HCT116 (cell line): ENCODE measurements at places on chromosomes 5 and 9.

DNA sequence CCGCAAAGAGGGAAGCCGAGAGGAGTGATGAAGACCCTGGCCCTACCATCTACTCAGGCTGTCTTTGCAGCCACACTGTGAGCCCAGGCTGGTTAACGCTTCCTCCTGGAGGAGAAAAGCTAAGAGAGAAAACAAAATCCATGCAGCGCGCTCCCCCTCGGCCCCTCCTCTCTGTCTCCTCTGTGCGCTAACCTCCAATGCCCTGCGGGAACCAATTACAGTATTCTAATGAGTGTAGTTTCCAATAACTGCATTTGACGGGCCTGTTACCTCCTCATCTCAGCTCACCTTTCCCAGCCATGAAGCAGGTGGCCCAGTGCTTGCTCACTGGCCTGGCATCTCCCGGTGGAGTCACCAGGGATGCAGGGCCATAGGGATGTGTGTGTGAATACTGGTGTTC lies 565.5 kb downstream of the EBF1 start:
- H3K4me3 ChIP-seq, result no peak overlapping the region
- no peaks in the 10 kb centered on the region for H3K36me3 ChIP-seq
- peaks cover 19% of the 10 kb centered on the region for H3K27me3 ChIP-seq
- H3K27ac ChIP-seq, result no peak overlapping the region

DNA sequence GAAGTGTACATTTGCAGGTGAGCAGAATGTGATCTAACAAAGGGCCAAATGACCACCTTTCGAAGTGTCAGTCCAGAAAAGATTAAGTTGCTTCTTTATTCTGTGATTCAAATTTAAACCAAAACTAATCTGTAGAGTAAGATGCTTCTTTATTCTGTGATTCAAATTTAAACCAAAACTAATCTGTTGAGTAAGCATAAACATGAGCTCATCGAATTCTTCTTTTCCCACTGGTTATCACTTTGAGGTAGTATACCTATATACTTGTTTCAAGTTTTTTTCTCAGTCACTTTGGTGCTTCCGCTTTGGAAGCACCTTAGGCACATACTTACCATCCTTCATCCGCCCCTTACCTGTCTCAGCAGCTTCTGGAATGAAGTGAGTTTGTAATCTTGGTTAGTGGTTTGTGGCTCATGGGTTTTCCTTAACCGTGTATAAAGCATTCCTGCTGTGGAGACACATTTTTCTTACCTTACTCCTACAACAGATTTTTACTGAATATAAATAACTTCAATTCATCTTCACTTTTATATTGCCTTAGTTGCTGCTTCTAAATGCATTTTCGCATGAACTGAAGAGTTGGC lies 40.7 kb upstream of the CTXN3 start:
- H3K36me3 ChIP-seq, result no peaks in the 10 kb centered on the region
- DNase-seq, result no peak
- H3K27ac ChIP-seq, result no peak overlapping the region

DNA sequence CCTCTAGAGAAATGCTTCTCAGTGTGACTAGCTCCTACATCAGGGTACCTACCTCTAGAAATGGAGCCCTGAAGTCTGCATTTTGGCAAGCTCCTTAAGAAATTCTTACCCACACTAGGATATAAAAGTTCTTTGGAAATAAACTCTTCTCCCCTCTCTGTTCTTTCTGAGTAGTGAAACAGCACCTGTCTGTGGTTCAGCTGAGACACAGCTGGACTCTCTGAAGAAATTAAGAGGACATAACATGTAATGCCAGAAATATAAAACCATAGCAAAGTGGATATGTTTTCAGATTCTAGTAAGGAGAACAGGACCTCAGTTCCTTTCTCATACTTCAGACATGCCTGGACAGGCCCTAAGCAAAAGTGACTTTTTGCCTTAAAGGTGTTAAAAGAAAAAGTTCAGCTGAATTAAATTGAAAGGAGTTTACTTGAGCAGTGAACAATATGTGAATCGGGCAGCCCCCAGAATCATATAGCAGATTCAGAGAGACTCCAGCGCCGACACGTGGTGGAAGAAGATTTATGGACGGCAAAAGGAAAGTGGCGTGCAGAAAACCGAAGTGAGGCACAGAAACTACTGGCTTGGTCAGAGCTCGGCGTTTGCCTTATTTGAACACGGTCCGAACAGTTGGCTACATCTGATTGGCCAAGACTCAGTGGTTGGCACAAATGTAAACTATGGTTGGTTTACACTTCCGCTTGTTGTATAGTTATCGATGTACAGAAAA lies 64.5 kb downstream of the PRKACG start:
- H3K4me3 ChIP-seq, result no peak overlapping the region
- H3K27me3 ChIP-seq, result peaks cover 38% of the 10 kb centered on the region
- H3K4me1 ChIP-seq, result no peaks in the 10 kb centered on the region
- no peaks in the 10 kb centered on the region for H3K36me3 ChIP-seq

DNA sequence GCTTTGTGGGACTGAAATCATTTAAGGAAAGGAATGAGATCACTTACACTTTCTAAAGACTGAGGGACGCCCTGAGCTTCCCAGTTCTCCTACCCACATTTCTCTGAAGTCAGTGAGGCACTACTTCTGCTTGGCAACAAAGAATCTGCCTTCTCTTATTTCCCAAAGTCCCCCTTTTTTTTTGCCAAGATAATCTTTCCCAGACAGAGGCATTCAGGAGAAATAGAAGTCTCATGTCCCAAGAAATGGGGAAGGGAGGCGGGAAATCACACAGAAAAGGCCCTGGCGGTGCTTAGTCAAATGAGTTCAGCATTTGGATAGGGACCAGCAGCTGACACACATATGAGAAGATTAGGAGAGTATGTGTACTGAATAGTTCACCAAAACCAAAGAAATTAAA lies 159.7 kb downstream of the MUSK start:
- no peak overlapping the region for H3K4me3 ChIP-seq
- H3K4me1 ChIP-seq, result no peaks in the 10 kb centered on the region
- no peaks in the 10 kb centered on the region for H3K27me3 ChIP-seq
- no peaks in the 10 kb centered on the region for H3K36me3 ChIP-seq
- no peak overlapping the region for H3K27ac ChIP-seq

- no peaks in the 10 kb centered on the region; the same call in 1 of the 2 replicates for H3K36me3 ChIP-seq
- no peaks in the 10 kb centered on the region for H3K27me3 ChIP-seq
- peaks cover 4% of the 10 kb centered on the region; the same call in 1 of the 2 replicates for H3K4me1 ChIP-seq
- no peak for DNase-seq
- H3K4me3 ChIP-seq, result no peak overlapping the region
- no peak overlapping the region for H3K27ac ChIP-seq
Measured at GRCh38 chr9:6894135-6894534, 136.4 kb downstream of the KDM4C start.

DNA sequence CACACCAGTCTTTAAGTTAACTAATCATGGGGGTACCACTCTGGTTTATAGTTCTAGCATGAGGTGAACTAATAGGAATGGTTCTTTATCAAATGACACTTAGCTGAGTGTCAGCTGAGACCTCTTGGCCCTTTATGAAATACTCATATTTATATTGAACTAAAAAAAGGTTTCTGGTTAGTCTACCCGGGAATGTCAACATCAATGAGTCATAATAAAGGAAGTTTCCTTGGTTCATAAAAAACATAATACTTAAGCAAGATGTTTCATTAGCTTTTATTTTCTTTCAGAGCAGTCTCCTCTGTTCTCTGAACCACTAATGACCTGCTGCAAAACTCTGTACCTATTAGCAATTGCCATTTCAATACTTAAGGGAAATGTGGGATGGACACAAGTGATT lies 13.7 kb downstream of the DAB2 start:
- H3K36me3 ChIP-seq, result no peaks in the 10 kb centered on the region
- H3K27ac ChIP-seq, result no peak overlapping the region
- DNase-seq, result no peak
- peaks cover 10% of the 10 kb centered on the region for H3K4me1 ChIP-seq
- no peak overlapping the region for H3K4me3 ChIP-seq
- no peaks in the 10 kb centered on the region for H3K27me3 ChIP-seq

DNA sequence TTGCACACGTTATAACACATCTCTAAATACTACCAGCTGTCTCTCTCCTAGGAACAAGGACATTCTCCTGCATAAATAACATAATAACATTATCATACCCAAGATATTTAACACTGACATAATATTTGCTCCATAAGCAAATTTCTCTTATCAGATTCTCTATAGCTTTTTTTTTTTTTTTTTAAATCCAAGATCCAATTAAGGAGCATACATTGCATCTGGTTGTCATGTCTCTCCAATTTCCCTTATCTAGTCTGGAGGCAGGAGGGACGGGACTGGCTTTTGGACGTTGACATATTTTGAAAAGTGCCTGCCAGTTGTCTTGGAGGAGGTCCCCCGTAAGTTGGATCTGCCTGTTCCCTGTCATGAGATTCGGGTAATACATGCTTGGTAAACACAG lies 76.6 kb downstream of the RAPGEF1 start:
- no peak overlapping the region for H3K4me3 ChIP-seq
- no peak for DNase-seq
- H3K27ac ChIP-seq, result no peak overlapping the region
- H3K36me3 ChIP-seq, result no peaks in the 10 kb centered on the region

- H3K27me3 ChIP-seq, result no peaks in the 10 kb centered on the region
- no peaks in the 10 kb centered on the region for H3K4me1 ChIP-seq
- H3K27ac ChIP-seq, result no peak overlapping the region
Measured at GRCh38 chr9:91844701-91845291, 105.2 kb downstream of the ROR2 start.

- H3K4me1 ChIP-seq, result no peaks in the 10 kb centered on the region
- no peaks in the 10 kb centered on the region for H3K36me3 ChIP-seq
- no peak for DNase-seq
- H3K4me3 ChIP-seq, result no peak overlapping the region
Measured at GRCh38 chr5:176519810-176520720, 17.1 kb downstream of the RNF44 start.

- H3K4me3 ChIP-seq, result no peak overlapping the region
- no peak for DNase-seq
- no peaks in the 10 kb centered on the region for H3K36me3 ChIP-seq
- no peak overlapping the region for H3K27ac ChIP-seq
- no peaks in the 10 kb centered on the region for H3K27me3 ChIP-seq
- H3K4me1 ChIP-seq, result no peaks in the 10 kb centered on the region
Measured at GRCh38 chr5:22908129-22908528, 55.0 kb upstream of the CDH12 start.

GRCh38 chr9:99299211-99300102 lies 77.4 kb downstream of the SEC61B start:
- H3K36me3 ChIP-seq, result no peaks in the 10 kb centered on the region
- DNase-seq, result no peak
- no peaks in the 10 kb centered on the region for H3K27me3 ChIP-seq
- peaks cover 4% of the 10 kb centered on the region; the same call in 1 of the 2 replicates for H3K4me1 ChIP-seq

DNA sequence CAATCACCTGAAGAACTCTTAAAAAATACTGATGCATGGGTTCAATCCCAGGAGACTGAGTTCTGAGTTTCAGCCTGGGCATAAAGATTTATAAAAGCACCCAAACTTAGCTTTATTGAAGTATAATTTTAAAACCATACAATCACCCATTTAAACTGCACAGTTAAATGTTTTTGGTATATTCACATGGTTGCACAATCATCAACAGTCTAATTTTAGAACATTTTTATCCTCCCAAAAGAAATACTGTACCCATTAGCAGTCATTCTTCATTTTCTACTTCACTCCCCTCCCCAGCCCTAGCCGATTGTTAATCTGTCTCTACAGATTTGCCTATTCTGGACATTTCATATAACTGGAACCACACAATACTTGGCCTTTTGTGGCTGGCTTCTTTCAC lies 141.7 kb downstream of the ARSB start:
- H3K4me3 ChIP-seq, result no peak overlapping the region
- H3K36me3 ChIP-seq, result no peaks in the 10 kb centered on the region
- H3K27me3 ChIP-seq, result no peaks in the 10 kb centered on the region
- no peak for DNase-seq
- H3K4me1 ChIP-seq, result no peaks in the 10 kb centered on the region

- no peak overlapping the region for H3K4me3 ChIP-seq
- H3K27me3 ChIP-seq, result no peaks in the 10 kb centered on the region
- no peaks in the 10 kb centered on the region for H3K36me3 ChIP-seq
- H3K4me1 ChIP-seq, result peaks cover 9% of the 10 kb centered on the region
- no peak overlapping the region for H3K27ac ChIP-seq
Measured at GRCh38 chr5:93830893-93831292, 89.5 kb upstream of the POU5F2 start.

DNA sequence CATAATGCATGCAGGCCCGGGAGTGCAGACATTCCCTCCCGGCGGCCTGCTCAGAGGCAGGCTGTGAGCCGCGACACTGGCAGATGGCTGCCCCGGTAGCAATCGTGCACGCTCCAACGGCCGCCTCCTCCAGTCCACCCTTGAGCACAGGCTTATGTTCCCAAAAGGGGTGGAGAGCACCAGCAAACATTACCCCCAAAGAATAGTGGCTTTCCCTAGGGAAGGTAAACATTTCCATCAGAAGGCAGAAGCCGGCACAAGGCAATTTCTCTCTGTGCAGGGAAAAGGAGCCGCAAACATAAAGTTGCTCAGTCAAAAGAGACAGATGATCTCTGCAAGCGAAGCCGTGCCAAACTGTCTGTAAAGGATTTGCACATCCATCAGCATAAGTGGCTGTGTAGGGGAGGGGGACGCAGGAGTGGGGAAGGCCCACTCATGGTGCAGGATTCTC lies 92.5 kb downstream of the SIL1 start:
- H3K27ac ChIP-seq, result no peak overlapping the region
- no peak for DNase-seq
- H3K4me1 ChIP-seq, result peaks cover 8% of the 10 kb centered on the region; the same call in 1 of the 2 replicates
- H3K4me3 ChIP-seq, result no peak overlapping the region

- no peaks in the 10 kb centered on the region for H3K4me1 ChIP-seq
- no peaks in the 10 kb centered on the region for H3K36me3 ChIP-seq
- H3K4me3 ChIP-seq, result no peak overlapping the region
- peak; percentile 51 for DNase-seq
Measured at GRCh38 chr5:173592050-173592669, 24.3 kb downstream of the BOD1 start.

GRCh38 chr5:179165421-179166170 lies 105.4 kb downstream of the ZNF354C start:
- H3K36me3 ChIP-seq, result no peaks in the 10 kb centered on the region
- no peak overlapping the region for H3K4me3 ChIP-seq
- DNase-seq, result no peak
- H3K27me3 ChIP-seq, result no peaks in the 10 kb centered on the region
- no peaks in the 10 kb centered on the region for H3K4me1 ChIP-seq

GRCh38 chr5:42994555-42995359 lies 45.4 kb downstream of the ANXA2R start:
- H3K27me3 ChIP-seq, result no peaks in the 10 kb centered on the region
- DNase-seq, result peak; percentile 81
- H3K4me3 ChIP-seq, result peak overlapping the region; percentile 54
- H3K27ac ChIP-seq, result peak overlapping the region; percentile 28; the same call in 1 of the 2 replicates
- H3K36me3 ChIP-seq, result no peaks in the 10 kb centered on the region
- H3K4me1 ChIP-seq, result peaks cover 35% of the 10 kb centered on the region

DNA sequence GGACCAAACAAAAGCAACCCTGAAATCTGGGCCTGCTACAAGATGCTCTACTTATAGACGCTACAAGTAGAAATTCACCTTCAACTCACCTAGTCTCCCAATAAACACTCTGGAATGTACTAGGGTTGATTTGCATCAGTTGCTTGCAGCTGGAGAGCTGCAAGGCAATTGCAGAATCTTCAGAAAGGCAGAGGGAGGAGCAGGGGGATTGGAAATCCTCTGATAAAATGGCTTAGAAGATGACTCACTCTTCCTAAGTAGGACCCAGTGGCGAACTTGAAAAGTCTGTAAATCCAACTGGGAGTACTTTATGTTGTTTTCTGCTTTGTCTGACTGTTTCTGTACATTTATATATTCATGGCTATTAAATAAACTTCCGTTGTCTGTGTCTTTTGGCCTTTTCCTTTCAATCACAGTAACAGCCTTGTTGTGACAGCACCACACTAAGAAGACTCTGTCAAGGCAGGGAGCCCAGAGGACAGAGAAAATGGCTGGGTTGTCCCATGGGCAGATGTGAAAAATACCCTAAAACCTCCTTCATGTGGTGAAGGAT lies 14.7 kb upstream of the MLLT3 start:
- H3K4me1 ChIP-seq, result peaks cover 3% of the 10 kb centered on the region; the same call in 1 of the 2 replicates
- no peaks in the 10 kb centered on the region for H3K36me3 ChIP-seq
- DNase-seq, result no peak
- H3K4me3 ChIP-seq, result no peak overlapping the region
- H3K27me3 ChIP-seq, result no peaks in the 10 kb centered on the region
